Stomach (tissue), 19 donors: ENCODE measurements at places on chromosomes 13 and 19. TPM values are rescaled to one million over a fixed set of nuclear protein-coding genes. Genes with fewer than 3 reads are reported as not detected.

CBLC gene
- 27.4 TPM for polyA plus RNA-seq

MEIOSIN gene
- not detected for polyA plus RNA-seq

TNFSF13B gene
- 2.0 TPM for polyA plus RNA-seq

STARD13 gene
- 4.4 TPM for polyA plus RNA-seq

FXYD1 gene
- polyA plus RNA-seq: 67.4 TPM

TMEM255B gene
- polyA plus RNA-seq: 4.6 TPM

ZNF534 gene
- not detected for polyA plus RNA-seq

POLRMT gene
- 89.4 TPM for polyA plus RNA-seq
